Non-pigmented ciliary epithelial cell (primary cell): ENCODE measurements at places on chromosomes 1 and 21.

DNA sequence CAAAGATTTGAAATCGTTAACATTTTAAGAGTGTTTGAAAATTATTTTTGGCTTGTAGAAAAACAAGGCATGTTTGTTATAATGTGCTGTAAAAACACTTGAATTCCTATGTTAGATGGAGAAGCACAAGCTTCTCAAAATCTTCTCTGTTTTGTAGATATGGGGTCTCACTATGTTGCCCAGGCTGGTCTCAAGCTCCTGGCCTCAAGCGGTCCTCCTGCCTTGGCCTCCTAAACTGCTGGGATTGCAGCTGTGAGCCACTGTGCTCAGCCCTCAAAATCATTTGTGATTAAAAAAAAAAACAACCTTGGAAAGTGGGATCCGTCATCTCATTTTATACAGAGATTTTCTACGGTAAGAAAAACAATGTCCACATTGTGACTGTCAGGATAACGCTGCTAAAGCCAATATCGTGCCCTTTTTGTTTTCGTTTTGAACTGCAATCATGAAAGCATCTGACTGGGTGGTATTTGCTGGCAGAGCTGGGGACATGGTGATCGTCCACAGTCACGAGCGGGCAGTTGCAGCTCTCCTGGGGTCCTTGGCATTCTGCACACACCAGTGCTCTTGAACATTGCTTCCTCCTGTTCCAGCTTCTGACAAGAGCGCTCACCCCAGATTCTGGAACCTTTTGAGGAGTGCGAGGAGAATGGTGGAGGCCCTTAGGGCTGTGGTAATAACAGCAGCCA is 112.5 kb downstream of the PGBD5 start:
- DNase-seq = no peak

GRCh38 chr21:45562965-45563364 is 20.7 kb upstream of the SLC19A1 start:
- no peak for DNase-seq

DNA sequence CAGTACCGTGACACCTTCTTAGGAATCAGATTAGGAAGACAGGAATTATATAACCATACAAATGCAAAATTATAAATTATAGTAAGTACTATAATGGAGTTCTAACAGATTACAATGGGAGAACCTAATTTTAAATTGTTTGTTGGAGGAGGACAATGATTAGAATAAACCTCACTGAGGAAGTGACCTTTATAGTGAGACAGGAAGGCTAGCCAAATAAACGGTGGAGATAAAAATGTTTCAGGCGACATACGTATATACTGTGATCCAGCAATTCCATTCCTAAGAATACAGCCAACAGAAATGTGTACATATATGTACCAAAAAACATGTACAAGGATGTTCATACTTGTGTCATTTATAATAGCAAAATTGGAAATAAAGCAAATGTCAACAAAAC is 15.2 kb downstream of the SYNJ1 start:
- DNase-seq = no peak

GRCh38 chr1:183932412-183932811 is 105.1 kb downstream of the COLGALT2 start:
- DNase-seq = peak; percentile 64

GRCh38 chr1:208731981-208732821 is 488.0 kb upstream of the PLXNA2 start:
- no peak for DNase-seq

- no peak for DNase-seq
Measured at GRCh38 chr1:220895412-220895946, 16.2 kb downstream of the HLX start.

GRCh38 chr1:43152866-43153265 is 19.2 kb downstream of the EBNA1BP2 start:
- no peak for DNase-seq

- no peak for DNase-seq
Measured at GRCh38 chr1:183996396-183996795, 41.1 kb downstream of the COLGALT2 start.

DNA sequence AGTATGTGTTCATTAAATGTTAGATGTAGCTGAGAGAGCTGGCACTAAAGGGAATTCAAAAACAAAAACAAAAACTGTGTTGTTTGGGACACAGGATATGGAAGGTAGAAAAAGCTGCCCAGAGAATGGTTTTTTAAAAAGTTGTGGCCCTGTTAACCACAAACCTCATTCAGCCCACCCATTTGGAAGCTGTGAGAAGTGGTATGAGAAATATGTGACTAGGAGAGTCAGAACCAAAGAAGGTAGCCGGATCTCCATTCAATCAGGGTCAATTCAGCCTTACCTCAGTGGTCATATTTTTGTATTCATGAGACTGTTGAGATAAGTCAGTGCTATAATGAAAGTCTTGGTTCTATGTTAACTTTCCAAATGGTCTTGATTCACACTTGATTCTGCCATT is 29.8 kb upstream of the CACYBP start:
- peak; percentile 74 for DNase-seq

DNA sequence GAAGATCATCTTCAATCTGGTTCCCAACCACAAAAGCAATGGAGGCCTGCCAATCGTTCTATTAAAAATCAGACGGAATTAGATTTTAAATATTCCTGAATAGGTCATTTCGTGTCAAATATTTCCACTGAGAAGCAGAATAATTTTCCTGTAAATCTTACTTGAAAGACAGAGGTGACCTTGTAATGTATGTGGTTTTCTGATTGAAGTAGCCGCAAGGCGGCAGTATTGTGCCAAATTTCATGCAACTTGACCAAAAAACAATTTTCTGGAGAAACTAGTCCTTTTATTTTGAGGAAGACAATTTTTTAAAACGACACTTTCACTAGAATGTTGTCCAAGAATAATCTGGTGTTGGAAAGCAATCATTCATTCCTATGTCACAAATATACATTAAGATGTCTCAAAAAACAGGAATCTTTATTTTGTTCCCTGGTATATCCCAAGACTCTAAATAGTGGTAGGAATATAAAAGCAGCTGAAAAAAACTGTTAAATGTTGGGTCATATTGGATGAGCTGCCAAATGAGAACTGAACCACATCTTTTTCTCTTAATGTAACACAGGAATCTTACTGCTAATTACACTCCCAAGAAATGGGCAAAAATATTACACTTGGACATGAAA is 33.6 kb downstream of the SPAG17 start:
- no peak for DNase-seq

- no peak for DNase-seq
Measured at GRCh38 chr1:248849637-248850036, 9.2 kb downstream of the ZNF692 start.

- no peak for DNase-seq
Measured at GRCh38 chr1:232282498-232282897, 347.4 kb downstream of the SIPA1L2 start.

DNA sequence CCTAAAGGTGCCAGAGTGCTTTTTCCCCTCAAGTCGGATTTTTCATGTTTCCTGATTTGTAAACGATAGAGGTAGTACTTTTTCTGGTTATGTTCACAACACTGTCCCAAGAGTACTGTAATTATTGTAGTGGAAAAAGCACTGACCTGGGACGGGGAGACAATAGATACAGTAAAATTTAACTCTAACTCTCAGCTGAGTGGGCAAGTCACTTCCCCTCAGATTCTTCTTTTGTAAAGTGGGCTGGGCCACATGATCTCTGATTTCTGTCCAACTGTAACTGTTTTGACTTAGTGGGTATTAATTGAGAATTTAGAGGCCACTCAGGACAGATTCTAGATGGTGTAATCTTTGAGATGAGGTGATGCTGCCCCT is 19.1 kb downstream of the MARCKSL1 start:
- DNase-seq = no peak

DNA sequence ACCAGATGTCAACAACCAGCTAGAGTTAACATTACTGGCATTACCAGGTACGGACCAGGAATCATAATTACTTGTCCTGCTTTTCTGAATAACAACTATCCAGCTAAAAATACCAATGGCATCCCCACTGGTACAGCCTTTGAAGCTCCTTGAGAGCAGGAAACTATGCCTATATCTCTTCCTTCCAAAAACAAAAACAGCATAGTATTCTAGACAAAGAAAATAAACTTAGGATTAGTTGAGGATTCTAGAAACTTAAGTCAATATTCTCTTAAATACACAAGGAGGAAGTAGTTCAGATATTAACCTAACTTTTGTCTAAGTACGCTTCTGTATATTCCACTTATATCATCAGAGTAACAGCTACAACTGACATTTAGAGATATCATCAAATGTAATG is 3.0 kb downstream of the FUBP1 start:
- no peak for DNase-seq

DNA sequence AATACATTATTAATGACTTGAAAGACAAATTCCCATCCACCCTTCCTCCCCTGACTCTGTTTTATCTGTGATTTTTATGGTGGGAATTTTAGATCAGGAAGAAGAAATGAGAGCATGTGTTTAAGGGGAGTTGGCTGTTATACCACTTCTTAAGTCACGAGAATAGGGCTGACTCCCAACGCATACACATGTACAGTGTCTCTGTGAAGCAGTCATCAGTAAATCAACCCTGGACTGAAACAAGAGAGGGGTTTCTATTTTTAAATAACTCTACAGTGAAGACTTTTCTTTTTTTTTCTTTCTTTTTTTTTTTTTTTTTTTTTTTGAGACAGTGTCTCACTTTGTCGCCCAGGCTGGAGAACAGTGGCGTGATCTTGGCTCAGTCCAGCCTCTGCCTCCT is 106.1 kb downstream of the LBR start:
- no peak for DNase-seq

DNA sequence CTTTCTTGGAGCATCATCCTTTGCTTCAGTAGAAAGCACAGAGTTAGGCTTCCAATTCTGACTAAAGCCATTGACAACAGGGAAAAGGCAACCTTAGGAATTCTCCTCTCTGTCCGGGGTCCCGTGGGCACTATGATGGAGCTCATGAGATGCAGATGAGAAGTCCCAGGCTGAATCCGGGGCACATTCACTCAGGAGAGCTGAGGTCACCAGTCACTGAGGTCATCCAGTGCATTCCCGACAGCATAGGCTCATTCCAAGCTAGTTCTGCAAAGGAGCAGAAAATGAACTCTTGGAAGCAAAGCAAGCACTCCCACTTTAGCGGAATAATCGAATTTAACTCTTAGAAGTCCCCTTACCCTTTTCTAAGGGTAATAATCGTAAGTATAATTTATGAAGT is 6.8 kb downstream of the CR1 start:
- DNase-seq = no peak

DNA sequence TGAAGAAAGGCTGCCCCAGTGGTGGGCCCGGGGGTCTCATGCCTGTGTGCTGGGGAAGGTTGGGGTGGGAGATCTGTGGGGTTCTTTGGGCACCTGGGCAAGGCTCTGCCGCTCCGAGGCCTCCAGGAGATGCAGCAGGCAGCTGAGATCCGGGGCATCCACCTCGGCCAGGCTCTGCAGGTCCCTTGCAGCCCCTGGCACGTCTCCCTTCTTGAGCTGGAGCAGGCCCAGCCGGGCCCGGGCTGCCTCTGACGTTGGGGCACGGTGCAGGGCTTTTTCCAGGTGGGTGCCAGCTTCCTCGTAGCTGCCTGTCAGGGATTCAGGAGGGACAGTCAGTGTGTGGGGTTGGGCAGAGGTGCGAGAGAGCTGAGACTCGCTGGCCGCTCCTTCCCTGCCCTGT is 11.4 kb upstream of the MMEL1 start:
- no peak for DNase-seq
